Activated T-cell treated with anti-CD3 and anti-CD28 coated beads, Interleukin-2, amount 50 U/mL, for 48 hours (primary cell): ENCODE measurements at places on chromosomes 1 and 21.
A peak's percentile ranks its signal among the peaks of the same experiment; 100 is the strongest.

- peak; percentile 26 for DNase-seq
These were observed 16.7 kb downstream of the DDX59 start for GRCh38 chr1:200653022-200653462.

DNA sequence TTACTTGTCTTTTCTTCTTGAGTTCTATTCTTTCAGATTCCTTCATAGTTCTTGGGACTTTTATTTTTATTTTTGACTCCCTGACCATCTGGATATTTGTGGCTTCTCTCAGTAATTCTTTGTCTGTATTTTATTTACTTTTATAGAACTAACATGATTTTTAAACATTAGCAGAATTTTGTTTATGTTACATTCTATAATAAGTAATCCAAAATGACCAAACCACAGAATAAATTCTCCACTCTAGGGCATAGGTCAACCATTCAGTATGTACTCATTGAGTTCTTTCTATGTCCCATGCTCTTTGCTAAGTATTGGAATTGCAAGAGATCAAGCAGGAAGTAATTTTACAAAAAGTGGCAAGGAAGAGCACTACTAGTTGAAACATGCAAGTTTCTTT lies 969.0 kb downstream of the TTLL7 start:
- DNase-seq = no peak

DNA sequence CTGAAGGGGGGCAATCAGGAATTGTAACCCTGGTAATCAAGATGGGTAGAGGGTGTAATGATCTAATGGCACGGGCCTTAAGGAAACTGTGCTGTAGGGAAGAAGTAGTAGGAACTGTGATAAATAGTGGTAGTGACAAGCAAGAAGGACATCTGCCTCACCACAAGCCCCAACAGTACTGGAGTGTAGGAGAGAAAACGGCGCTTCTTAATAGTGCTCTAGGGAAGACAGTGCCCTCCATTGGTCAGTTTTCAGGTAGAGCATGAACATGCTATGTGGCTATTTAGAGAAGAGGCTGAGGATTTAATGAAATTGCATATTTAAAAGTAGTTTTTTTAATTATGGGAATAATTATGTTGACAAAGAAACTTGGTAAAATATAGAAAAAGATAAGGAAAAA lies 32.2 kb downstream of the SLC30A7 start:
- DNase-seq = no peak

DNA sequence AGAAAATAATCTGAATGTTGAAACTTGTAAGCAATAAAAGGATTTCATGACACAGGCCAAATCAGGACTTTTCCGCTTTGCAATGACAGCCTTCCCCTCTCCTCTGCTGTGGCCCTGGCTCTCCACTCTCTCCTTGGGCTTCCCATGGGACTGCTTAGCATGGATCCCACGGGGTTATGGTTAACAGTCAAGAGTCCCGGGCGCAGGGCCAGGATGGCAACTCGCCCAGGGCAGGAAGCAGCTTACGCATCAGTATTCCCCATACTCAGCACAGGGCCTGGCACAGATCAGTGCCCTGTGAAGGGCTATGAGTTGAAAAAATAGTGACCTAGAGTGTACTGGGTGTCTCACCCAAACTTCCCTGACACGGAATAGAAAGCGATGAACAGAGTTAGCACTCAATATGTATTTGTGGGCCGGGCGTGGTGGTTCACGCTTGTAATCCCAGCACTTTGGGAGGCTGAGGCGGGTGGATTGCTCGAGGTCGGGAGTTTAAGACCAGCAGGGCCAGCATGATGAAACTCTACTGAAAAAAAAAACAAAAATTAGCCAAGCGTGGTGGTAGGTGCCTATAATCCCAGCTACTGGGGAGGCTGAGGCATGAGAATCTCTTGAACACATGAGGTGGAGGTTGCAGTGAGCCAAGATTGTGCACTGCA lies 29.1 kb upstream of the GRHL3 start:
- DNase-seq = no peak
